ENCODE measurements at places on chromosomes 5 and 9.
A peak's percentile ranks its signal among the peaks of the same experiment; 100 is the strongest.

DNA sequence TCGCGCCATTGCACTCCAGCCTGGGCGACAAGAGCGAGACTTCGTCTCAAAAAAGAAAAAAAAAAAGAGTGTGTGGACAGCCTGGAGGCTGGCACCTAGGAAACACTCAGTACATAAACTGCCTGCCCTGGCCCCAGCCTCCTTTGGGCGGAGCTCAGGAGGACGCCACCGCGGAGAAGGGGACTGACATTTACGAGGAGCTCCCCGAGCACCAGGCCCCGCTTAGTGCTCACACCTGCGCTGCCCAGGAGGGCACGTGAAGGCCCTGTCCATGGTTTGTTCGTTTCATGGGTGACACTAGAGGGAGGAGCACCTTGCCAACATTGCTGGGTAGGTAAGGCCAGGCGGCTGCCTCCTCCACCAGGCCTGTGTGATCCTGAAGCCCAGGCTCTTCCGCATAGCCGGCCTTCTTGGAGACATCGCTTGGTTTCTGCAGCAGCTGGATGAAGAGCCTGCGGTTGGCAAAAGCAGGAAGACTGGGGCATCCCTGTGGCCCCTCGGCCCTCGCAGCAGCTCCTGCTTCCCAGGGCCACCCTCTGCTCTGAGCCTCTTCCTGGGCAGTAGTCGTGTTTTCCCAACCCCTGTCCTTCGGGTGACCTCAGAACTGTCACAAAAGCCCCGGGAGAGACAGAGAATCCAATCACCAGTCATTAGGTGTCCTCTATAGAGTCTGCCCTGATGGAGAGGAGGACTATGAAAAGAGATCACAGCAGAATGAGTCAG lies 26.2 kb upstream of the LAMC3 start:
- no peak for DNase-seq

DNA sequence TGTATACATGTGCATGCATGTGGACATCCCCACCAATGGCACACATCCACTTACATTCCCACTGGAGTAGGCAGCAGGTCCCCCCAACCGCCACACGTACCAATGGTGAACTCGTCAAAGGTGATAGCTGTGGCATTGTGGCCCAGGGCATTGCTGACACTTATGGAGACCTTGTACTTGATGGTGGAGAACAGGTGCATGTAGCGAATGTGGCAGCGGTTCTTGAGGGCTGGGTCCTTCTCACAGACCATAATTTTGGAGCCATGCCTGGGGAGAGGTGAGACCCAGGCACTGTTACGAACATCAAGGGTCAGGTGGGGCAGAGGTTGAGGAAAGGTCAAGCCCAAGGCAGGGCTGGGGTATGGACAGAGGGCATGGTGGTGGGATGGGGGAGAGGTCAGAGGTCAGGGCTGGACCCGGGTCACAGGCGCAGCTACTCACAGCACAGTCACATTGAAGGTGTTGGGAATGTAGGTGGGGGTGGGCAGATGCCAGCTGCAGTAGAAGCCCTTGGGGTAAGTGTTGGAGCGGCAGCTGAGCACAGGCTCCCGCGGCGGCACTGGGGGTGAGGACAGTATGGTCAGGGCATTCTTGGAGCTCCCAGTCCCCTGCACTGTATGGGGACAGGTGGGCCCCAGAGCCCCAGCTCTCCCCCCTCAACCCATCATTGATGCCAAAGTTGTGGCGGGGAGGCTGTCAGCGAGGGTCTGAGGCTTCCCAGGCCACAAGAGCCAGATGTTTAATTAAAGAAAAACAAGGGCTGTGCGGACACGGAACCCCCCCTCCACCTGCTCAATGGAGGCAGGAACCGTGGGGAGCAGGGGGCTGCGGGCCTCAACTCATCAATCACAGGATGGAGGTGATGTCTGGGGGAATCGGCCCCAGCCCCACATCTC lies 31.9 kb downstream of the CNTFR start:
- no peak for DNase-seq

DNA sequence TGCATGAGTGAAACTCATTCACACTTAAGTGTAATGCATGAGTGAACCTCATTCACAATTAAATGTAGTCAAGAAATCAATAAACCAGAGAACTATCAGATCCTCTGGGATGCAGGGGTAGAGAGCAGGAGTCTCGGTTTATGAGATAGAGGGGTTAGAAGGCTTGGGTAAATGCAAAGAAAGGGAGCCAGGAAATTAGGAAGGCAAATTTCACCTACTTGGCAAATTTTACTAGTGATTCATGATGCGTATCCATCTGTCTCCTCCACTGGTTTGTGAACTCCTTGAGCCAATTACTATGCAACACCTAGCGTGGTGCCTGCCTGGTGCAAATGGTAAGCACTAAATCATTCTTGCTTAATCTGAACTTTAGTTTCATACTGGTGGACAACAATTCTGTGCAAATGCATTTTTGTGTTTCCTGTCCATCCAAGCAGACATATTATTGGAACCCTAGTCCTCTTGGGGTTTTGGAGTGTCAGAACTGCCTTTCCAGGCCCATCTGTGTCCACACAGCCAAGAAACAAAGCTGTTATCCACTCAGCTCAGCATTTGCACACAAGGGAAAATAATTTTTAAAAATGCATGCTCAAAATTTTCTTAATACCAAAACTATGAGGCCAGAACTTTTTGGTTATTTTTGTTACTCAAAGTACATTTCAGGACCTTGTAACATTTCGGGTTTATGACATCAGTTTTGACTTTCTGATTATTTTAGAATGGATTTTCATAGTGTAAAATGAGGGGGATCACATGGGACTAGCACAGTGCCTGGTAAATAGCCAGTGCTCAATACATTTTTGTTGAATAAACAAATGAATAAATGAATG lies 5.2 kb downstream of the HAPLN1 start:
- DNase-seq, result no peak

GRCh38 chr5:150639377-150639692 lies 1.1 kb upstream of the SYNPO start:
- no peak for DNase-seq

- DNase-seq, result peak; percentile 65
Measured at GRCh38 chr9:137534256-137535119, 15.7 kb downstream of the PNPLA7 start.

DNA sequence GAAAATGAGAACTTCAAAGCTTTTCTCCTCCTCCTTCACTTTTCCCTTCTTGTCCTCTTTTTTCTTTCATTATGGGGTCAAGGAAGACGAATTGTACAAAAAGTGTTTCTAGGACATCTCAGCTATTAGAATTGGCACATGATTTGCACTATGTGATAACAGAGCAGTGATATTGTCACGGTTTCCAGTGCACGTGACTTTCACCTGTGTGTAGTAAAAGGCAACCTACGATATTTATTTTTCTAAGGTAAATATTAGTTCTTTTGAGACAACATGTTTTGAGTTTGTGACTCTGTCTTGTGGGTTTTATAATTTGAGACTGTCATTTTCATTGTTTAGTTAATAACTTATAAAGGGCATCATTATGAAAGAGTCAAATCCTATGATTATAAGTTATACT lies 213.1 kb downstream of the PSAT1 start:
- no peak for DNase-seq

DNA sequence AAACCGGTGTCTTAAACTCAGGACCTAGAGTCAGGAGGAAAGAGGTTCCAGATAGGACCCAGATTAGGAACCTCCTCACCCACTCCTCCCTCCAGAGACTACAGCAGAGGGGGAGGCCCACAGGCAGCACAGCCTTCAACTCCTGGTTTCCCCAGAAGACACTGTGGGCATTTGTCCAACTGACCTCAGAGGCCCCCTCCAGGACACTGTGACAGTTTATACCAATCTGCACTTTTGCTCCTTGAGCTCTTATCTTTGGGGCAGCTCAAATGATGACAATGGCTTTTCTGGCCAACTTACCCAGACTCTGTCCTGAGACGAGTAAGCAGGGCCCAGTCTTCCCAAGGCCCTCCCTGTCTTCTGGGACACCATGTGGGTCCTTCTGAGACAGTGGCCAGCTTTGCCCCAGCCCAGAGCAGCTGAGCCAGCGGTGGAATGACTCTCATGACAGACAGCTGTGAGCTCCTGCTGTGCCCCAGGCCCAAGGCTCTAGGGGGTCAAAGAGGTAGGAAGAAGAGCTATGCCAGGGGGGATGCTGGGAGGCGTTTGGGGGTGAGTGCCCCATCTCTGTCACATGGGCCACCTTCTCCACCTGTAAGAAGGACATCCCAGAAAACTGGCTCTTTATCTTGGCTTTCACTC lies 14.3 kb downstream of the OR2V2 start:
- no peak for DNase-seq

DNA sequence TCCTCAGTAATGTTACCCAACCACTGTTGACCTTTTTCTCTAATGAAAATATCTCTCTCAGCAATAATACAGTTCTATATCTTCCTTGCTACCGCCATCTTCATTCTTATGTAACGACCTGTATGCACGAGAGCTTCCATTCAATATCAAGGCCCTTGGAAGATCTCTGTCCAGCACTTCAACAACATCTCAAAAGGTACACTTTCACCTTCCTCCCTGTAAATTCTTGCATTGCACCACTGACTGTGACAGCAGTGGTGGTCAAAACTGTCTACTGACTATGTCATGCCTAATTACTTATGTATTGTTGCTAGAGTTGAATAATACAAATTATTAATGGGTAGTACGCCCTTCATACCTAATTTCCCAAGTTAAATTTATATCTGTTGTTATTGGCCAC lies 53.3 kb downstream of the ANXA1 start:
- DNase-seq, result no peak

- no peak for DNase-seq
Measured at GRCh38 chr5:107589520-107590193, 81.1 kb downstream of the EFNA5 start.

DNA sequence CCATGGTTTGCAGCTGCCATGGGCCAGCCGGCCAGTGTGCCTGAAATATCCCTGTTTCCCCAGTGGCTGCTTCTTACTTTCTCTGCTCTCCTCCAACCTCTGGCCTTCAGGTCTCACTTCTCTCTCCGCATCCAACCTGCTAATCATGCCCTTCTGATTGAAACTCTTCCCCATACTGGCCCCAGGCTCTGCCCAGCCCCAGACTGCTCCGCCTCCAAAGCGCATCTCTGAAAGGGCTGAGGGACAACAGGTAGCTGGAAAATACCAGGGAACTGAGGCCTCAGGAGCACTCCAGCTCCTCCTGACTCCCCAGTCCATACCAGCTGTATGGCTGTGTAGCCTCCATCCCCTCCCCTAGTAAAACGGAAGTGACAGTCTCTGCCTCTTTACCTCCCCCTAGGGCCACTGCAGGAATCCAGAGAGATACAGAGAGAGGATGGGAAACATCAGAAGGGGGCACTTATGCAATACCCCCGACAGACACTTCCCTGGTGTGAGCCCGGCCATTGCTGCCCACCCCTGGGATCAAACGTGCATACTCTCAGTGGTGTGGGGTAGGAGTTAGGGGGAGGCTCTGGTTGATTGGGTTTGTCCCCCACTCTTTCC lies 34.2 kb downstream of the PAX5 start:
- DNase-seq, result no peak

- DNase-seq, result no peak
Measured at GRCh38 chr5:132488590-132488989, 2.0 kb downstream of the IRF1 start.

GRCh38 chr5:87102841-87103240 lies 164.8 kb upstream of the RASA1 start:
- no peak for DNase-seq

DNA sequence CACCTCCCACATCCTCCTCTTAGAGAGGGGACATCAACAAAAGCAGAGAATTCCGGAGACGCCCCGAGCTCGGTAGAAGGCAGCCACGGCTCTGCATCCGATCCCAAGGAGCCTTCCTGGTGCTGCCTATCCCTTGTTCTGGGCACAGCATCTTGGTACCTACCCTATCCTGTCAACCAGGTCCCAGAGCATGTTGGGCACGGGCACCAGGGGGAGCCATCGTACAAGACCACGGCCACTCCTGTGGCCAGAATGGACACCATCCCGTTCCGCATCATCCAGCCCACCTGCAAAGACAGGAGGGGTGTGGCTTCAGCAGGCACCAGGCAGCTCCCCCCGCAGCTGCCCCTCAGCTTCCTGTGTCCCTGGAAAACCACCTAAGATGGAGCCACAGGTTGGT lies 62.7 kb upstream of the ZNF354A start:
- peak; percentile 13 for DNase-seq

- no peak for DNase-seq
Measured at GRCh38 chr9:130512199-130512598, 67.2 kb upstream of the FUBP3 start.

DNA sequence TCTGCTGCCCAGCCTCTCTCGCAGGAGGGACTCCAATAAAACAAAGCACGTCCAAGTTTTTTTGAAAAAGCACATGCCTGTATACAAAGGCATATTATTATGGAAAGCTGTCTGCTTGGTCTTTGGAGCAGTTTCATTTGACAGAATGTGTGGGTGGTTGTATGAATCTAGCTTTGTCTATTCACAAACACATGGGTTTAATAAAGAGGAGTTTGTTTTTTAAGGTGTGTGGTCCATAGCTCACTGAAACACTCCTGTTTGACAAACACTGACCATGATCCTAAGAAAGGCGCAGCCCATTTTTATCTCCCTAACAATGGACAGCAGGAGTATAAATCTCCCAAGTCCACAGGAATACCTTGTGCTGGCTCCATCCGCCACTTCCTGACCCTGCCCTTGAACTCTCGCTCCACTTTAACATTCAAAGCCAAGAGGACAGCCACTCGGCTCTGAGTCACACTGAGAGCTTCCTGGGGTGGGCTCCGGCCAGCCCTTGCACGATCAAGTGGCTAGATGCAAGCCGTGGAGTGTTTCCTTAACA lies 371.9 kb downstream of the EBF1 start:
- peak; percentile 4 for DNase-seq

DNA sequence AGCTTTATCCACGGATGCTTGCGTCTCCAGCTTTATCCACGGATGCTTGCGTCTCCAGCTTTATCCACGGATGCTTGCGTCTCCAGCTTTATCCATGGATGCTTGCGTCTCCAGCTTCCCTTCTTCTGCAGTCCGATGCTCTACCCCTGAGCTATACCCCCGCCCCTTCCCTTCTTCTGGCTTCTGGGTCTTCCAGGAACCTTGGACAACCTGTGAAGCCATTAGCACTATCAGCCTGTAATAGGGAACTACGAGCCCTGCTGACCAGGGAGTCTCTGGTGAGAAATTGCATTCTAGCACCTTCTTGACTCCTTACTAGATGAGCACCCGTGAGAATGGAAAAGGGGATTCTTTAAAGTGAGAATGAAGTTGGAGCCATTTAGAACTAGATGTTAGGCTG lies 39.1 kb upstream of the SH3PXD2B start:
- DNase-seq, result no peak

DNA sequence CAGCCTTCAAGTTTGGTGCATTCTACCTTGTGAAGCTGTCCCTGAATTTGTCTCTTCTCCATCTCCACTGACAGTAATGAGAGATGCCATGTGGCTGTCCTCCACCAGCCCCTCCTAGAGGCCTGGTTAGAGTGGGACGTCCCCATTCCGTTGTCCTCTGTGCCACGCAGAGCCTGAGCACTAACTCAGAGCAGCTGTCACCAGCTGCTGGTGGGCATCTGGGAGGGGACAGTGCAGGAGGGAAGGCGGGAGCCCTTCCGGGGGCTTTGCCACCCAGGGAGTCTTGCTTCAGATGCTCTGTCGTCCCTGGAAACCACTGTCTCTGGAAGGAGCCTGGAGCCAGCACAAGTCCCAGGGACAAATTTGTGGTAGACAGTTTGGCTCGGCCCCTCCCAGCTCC lies 78.6 kb downstream of the PDZD2 start:
- DNase-seq, result no peak

GRCh38 chr5:171637811-171638210 lies 147.8 kb upstream of the SMIM23 start:
- DNase-seq, result no peak
